Thoracic aorta (tissue), 2 donors: ENCODE measurements at places on chromosomes 16 and 17. TPM values are rescaled to one million over a fixed set of nuclear protein-coding genes. Genes with fewer than 3 reads are reported as not detected.
A peak's percentile ranks its signal among the peaks of the same experiment; 100 is the strongest.

- no peak overlapping the region for H3K4me3 ChIP-seq
- no peak for DNase-seq
- H3K36me3 ChIP-seq: no peaks in the 10 kb centered on the region
- no peaks in the 10 kb centered on the region for H3K4me1 ChIP-seq
Measured at GRCh38 chr17:15882777-15883176, 62.2 kb upstream of the ADORA2B start.

DNA sequence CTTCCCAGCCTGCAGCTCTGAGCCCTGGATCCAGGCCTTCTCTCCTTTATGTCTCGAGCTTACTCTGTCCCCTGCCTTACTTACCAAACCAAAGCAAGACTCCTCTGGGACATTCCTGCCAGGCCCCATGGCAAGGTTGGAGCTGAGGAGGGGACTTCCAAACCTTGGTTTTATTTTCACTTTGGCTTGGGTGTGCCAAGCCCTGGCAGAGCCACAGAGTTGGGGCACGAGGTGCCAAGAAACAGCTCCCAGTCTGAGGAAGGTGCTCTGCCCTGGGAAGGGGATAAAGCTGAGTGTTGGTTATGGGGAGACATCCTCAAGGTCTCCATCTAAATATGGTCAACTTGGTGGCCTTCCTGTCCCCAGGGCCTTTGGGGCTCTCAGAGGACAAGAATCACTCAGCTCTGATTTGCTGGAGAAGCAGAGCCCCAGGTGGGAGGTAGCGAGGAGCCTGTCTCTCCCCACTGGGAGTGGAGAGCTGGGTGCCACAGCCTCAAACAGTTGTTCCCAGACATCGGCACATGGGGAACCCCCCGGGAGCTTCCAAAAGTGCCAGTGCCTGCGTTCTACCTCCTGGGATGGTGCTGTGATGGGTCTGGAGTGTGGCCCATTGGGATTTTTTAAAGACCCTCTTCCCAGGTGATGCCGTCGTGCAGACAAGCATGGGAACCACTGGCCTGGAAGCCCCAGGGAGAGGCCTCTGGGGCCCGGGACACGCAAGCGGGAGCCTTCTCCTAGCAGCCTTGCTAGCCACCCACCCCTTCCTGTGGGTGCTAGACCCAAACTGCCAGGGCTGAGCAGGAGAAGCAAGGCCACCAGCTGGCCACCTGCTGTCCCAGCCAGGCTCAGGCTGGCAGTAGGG, 10.3 kb downstream of the NLRC5 start:
- H3K4me3 ChIP-seq: no peak overlapping the region
- no peaks in the 10 kb centered on the region for H3K27me3 ChIP-seq

DNA sequence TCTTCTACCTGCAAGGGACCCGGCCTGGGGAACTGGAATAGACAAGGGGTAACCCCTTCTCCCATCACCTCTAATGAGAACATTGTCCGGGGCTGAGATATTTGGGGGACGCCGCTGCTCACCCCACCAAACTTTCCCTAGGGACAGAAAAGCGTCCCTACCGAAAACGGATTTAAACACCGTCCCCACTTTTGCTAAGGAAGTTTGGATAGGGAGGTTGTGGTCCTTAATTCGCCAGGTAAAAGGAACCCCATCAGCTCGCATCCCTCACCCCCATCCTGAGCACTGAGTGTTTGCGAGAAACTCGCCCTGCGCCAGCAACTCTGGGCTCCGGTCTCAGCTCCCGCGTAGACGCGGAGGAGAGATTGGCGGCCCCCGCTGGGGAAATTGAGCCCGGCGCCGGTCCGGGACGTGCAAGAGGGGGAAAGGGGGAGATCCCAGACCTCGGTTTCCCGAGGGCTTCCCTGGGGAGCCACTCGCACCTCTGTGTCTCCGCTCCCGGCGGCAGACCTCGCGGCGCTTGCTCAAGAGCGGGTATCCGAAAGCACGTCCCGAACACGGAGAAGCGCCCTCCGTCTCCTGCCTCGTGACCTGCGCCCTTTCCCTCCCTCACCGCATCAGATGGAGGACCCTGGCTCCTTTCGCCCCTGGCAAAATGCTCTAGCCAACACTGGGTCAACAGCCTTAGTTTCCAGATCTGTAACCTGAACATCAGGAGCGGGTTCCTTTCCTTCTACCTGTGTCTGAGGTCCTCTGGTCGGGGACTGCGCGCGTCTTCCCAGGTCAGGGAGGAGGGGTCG, 3.1 kb upstream of the SOX9 start:
- peaks cover 46% of the 10 kb centered on the region for H3K4me1 ChIP-seq
- H3K27ac ChIP-seq: no peak overlapping the region
- H3K4me3 ChIP-seq: peak overlapping the region; percentile 50
- H3K27me3 ChIP-seq: no peaks in the 10 kb centered on the region
- H3K36me3 ChIP-seq: no peaks in the 10 kb centered on the region
- DNase-seq: no peak

GRCh38 chr16:88596483-88596882, 26.3 kb downstream of the ZC3H18 start:
- H3K4me1 ChIP-seq: no peaks in the 10 kb centered on the region
- H3K36me3 ChIP-seq: peaks cover 25% of the 10 kb centered on the region
- no peak overlapping the region for H3K27ac ChIP-seq
- H3K27me3 ChIP-seq: no peaks in the 10 kb centered on the region

DNA sequence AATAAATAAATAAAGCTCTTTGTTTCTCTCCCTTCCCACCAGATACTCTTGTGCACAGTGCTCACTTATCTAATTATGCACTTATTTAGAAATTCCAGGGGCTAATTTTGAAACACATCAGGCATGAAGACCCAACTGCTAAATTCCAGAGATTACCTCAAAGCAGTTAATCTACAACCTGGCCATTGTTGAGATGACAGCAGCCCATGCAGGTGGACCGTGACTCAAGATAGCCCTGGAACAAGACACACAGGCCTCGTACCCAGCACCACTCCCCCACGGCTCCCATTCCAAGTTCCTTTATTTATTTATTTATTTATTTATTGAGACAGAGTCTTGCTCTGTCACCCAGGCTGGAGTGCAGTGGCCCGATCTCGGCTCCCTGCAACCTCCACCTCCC, 60.1 kb upstream of the NPEPPS start:
- no peaks in the 10 kb centered on the region for H3K4me1 ChIP-seq
- H3K27me3 ChIP-seq: no peaks in the 10 kb centered on the region
- no peak for DNase-seq
- H3K36me3 ChIP-seq: no peaks in the 10 kb centered on the region
- no peak overlapping the region for H3K4me3 ChIP-seq

Gene XAF1
- total RNA-seq: 36.8 TPM

GRCh38 chr17:36661047-36661666, 59.8 kb downstream of the MRM1 start:
- no peak overlapping the region for H3K4me3 ChIP-seq
- H3K4me1 ChIP-seq: peaks cover 8% of the 10 kb centered on the region

DNA sequence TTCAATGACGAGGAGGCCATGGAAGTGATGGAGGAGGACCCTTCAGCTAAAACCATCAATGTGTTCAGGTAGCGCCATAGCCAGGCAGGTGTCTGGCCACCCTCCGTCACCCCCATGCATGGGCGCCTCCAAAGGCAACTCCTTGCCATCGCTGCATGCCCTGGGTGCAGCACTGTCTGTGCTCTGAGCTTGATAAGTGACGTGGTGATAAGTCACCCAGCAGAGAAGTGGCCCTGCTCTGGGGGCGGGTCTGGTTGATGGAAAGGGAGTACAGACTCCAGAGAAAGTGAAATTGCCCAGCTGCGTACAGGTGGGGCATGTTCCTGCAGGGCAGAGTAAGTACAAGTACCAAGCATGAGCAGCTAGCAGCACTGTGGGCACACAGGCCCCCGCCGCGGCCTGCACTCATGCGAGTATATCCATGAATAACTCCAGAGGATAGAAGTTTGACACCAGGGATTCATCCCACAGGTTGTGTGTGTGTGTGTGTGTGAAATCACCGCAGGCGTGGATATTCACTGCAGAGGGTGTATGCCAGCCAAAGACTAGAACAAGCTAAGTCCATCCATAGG, 13.1 kb downstream of the DNAI2 start:
- H3K4me1 ChIP-seq: no peaks in the 10 kb centered on the region
- DNase-seq: no peak
- no peaks in the 10 kb centered on the region for H3K27me3 ChIP-seq
- no peak overlapping the region for H3K27ac ChIP-seq
- H3K36me3 ChIP-seq: no peaks in the 10 kb centered on the region
- no peak overlapping the region for H3K4me3 ChIP-seq

DNA sequence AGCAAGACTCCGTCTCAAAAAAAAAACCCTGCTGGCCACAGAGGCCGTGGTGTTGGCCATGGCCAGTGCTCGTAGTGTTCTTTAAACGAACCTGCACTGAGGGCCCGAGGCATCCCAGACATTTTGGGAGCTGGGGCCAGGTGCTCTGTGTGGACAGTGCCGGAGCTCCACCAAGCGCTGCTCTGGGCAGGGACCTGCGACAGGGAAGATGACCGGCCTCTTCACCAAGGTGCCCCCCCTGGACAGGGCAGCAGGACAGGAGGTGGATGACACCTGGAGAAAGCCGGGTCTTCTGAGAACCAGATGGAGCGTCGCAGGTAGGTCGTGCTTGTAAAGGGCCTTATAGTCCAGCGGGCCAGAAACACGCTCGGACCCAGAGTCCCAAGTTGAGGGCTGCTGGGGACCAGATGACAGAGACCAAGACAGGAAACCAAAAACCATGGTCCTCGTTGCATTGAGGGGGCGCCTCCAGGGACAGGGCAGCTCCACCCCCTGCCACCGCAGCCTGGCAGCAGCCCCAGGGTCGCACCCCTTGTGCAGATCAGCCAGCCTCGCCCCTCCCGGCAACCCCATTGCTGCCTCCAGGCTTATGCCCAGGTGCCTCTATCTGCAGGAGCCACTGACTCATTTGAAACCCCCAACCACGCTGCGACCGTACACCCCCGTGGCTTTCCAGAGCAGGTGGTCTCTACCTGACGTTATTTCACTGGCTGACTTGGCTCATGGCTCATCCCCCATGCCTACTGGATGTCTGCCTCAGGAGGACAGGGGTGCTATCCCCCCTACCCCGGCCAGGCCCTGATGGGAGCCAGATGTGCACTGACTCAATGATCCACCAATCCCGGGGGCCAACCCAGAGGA, 4.2 kb upstream of the NTN3 start:
- H3K27me3 ChIP-seq: no peaks in the 10 kb centered on the region
- peak overlapping the region; percentile 73 for H3K4me3 ChIP-seq
- no peak for DNase-seq

GRCh38 chr16:31074814-31075183, 577 bp downstream of the ZNF646 start:
- H3K36me3 ChIP-seq: peaks cover 34% of the 10 kb centered on the region
- H3K4me3 ChIP-seq: peak overlapping the region; percentile 97
- peak overlapping the region; percentile 94 for H3K27ac ChIP-seq

DNA sequence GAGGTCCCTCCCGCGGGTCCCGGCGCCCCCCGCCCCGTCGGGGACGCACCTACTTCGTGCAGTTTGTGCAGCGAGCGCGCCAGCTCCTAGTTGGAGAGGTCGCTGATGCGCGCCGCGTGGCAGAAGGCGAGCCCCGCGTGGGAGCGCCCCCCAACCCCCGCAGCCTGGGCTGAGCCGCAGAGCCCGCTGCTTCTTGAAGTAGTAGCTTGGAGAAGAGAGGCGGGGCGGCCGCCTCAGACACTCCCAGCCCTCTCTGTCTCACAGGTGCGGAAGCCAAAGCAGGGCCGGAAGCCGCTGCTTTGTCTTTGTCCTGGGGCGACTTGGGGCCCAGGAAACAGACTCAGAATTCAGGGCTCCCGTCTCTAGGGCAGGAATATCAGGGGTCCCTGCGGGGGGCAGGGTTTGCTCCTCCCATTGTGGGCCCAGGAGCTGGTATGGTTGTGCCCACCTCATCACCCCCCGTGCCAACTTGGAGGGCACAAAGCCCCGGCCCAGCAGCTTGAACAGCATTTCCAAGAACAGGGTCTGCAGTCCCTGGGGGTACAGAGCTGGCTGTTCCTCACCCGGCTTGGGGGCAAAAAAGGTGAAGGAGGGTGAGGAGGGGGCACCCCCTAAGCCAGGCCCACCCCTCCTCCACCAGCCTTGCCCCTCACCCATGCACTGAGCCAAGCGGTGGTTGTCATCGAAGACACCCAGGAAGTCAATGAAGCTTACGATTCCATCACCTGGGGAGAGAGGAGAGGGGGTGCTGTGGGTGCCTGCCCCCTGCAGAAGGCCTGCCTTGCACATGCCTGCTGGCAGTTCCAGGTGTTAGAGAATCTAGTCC, 13.5 kb downstream of the SPATA32 start:
- no peak for DNase-seq
- H3K4me3 ChIP-seq: peak overlapping the region; percentile 75
- H3K36me3 ChIP-seq: no peaks in the 10 kb centered on the region
- no peak overlapping the region for H3K27ac ChIP-seq
- H3K4me1 ChIP-seq: peaks cover 20% of the 10 kb centered on the region
- no peaks in the 10 kb centered on the region for H3K27me3 ChIP-seq

DNA sequence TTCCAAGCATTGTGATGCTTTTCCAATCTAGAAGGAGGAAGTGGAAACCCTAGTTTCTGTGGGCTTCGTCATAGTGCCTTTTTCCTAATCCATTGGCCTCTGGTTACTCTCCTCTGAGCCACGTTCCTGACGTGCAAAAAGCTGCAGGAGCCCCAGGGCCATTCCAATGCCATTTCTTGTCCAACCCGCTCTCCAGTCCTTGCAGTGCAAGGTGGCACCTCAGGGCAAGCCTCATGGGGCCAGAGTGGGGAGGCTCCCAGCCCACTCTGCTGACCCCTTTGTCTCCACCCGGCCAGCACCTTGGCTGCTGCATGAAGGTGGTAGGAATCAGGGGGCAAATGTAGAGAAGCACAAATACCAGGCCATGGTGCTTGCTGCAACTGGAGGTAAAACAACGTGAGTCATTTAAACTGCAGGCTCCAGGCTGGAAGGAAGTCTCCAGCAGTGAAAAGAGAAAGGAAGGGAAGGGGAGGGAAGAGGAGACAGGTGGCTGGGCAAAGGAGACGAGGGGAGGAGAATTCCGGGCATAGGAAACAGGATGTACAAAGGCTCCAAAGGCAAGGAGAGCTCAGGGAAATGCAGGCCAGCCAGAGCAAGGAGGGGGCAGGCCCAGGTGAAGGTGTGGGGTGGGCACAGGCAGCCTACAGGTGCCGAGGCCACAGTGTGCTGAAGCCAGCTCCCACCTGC, 168.2 kb upstream of the TNRC6C start:
- H3K4me1 ChIP-seq: peaks cover 3% of the 10 kb centered on the region
- no peak overlapping the region for H3K4me3 ChIP-seq
- no peak for DNase-seq

GRCh38 chr17:64160378-64160777, 30.4 kb upstream of the ERN1 start:
- H3K27ac ChIP-seq: no peak overlapping the region
- no peak for DNase-seq
- peaks cover 14% of the 10 kb centered on the region for H3K4me1 ChIP-seq
- H3K36me3 ChIP-seq: no peaks in the 10 kb centered on the region
- no peak overlapping the region for H3K4me3 ChIP-seq

- no peak for DNase-seq
- no peaks in the 10 kb centered on the region for H3K36me3 ChIP-seq
- peak overlapping the region; percentile 91 for H3K4me3 ChIP-seq
- peak overlapping the region; percentile 90 for H3K27ac ChIP-seq
Measured at GRCh38 chr17:42286411-42287221, 1.7 kb upstream of the STAT5A start.

Gene LMF1
- total RNA-seq: 47.1 TPM
